ENCODE measurements at places on chromosomes 4 and X. TPM values are rescaled to one million over a fixed set of nuclear protein-coding genes. Genes with fewer than 3 reads are reported as not detected.

The N4BP2 gene
- total RNA-seq, result 4.7 TPM

The TCEANC gene
- 2.9 TPM for total RNA-seq

The NEXMIF gene
- 0.32 TPM for total RNA-seq

The KLKB1 gene
- 0.85 TPM for total RNA-seq

The GAGE2A gene
- total RNA-seq, result not detected

The SYN1 gene
- 7.0 TPM for total RNA-seq

The NOX1 gene
- total RNA-seq, result not detected

The UGT8 gene
- total RNA-seq, result 0.18 TPM
